Cardiac muscle cell (in vitro differentiated cells and primary cell): ENCODE measurements at places on chromosomes 11 and 22.

DNA sequence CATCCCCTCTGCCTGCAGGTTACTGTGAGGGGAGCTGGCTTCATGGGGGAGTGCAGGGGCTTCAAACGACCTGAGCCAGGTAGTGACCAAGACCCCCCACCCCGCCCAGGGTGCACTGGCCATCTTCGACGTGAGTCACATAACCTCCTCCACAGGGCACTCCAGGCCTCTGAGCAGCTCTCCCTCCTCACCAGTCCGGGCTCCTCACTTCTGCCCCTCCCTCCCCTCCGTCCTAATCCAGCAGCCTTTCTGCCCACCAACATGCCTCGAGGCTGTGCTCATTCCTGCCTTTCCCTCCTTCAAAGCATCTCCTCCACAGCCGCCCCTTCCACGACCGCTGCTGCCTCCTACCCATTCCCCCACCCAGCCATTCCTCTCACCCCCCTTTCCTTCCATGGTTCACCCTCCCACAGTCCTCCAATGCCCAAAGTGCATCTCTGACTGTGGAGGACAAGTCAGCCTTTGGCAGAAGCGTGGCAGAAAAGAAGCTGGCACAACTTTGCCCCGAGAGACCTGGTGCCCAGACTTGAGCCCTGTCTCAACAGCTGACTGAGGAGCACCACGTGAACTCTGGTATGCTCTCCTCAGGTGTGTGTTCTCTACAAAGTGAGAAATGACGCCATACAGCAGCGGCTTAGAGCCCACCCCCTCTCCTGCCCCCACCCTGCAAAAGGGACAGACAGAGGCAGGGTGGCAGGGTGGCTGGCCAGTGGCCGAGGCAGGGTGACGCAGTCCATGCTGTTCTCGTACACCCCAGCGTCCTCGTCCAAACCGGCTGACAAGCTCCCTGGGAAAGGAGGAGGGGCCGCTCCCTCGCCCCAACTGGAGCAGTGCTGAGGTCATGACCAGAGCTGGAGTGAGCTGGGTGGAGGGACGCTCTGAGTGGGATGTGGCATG is 30.4 kb downstream of the OPCML start:
- H3K4me3 ChIP-seq: no peak overlapping the region
- H3K27me3 ChIP-seq: no peaks in the 10 kb centered on the region
- H3K4me1 ChIP-seq: no peaks in the 10 kb centered on the region
- no peak for DNase-seq
- H3K27ac ChIP-seq: no peak overlapping the region

DNA sequence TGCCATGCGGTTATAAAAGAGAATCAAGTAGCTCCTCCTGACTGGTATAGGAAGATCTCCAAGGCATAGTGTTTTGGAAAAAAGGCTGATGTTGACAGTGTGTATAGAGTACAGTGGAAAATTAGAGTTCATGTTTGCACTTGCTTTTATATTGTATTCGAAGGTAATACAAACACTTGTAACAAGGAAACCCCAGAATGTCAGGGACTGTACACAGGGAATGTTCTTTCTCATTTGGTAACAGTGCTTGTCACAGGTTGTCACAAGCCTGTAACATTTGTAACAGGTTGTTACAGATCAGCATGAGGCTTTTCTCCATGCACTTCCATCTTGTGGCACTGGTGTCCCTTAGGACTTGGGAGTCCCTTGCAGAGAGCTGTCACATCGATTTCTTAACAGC is 64.0 kb downstream of the GRK3 start:
- no peak for DNase-seq
- H3K27me3 ChIP-seq: no peaks in the 10 kb centered on the region
- no peaks in the 10 kb centered on the region for H3K36me3 ChIP-seq
- peaks cover 17% of the 10 kb centered on the region for H3K4me1 ChIP-seq
- H3K4me3 ChIP-seq: no peak overlapping the region

DNA sequence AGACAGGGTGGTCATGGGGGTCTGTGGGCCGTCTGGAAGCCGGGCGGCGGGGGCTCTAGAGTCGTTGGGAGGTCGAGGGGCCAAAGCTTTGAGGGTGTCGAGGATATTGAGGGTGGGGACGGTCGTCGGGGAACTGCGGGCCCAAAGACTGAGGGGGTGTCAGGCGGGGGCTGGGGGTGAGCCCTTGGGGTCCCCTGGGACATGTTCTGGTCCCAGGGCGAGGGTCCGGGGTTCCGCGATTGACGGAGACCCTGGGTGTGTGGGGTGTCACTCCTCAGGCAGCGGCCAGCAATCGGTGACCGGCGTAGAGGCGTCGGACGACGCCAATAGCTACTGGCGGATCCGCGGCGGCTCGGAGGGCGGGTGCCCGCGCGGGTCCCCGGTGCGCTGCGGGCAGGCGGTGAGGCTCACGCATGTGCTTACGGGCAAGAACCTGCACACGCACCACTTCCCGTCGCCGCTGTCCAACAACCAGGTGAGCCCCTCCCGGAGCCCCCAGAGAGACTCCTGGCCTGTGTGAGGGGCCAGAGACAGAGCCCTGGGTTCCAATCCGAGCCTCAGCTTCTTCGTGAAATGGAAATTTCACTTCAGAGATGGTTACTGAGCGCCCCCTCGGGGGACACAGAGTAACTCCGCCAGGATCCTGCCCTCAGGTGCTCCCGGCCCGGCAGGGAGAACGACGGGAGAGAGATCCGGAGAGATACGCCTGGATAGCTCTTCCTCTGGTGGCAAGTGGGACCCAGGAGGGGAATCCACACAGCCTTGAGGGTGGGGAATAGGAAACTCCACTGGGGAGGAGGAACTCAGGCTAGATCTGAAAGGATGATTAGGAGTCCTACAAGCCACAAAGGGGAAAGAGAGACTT is 714 bp downstream of the SDF2L1 start:
- H3K36me3 ChIP-seq: no peaks in the 10 kb centered on the region
- DNase-seq: peak; percentile 61
- no peaks in the 10 kb centered on the region for H3K27me3 ChIP-seq
- no peaks in the 10 kb centered on the region for H3K4me1 ChIP-seq
- peak overlapping the region; percentile 55 for H3K4me3 ChIP-seq

GRCh38 chr11:128929468-128929867 is 13.2 kb downstream of the TP53AIP1 start:
- H3K4me3 ChIP-seq: no peak overlapping the region
- peaks cover 60% of the 10 kb centered on the region for H3K4me1 ChIP-seq
- no peaks in the 10 kb centered on the region for H3K36me3 ChIP-seq
- peaks cover 13% of the 10 kb centered on the region for H3K27me3 ChIP-seq
- no peak for DNase-seq

DNA sequence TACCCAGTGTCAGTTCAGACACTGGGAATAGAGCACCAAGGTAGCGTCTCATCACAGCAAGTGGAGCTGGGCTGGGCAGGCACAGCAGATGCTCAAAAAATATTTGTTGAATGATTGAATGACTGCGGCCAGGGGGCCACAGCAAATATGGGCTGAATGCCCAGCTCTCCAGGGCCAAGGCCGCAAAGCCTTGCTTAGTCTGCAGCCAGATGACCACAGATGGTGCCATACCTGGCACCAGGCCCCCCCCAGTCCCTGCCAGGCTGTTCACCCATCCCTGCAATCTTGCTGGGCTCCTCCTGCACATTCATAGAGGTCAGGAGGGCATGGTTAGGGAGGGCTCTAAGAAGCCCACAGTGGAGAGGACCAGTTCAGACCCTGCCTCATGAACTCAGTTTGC is 32.9 kb downstream of the ZC3H7B start:
- no peak overlapping the region for H3K4me3 ChIP-seq
- H3K4me1 ChIP-seq: no peaks in the 10 kb centered on the region
- H3K27ac ChIP-seq: no peak overlapping the region
- peaks cover 20% of the 10 kb centered on the region for H3K36me3 ChIP-seq
- no peak for DNase-seq
- no peaks in the 10 kb centered on the region for H3K27me3 ChIP-seq
